NCI-H1105 (cell line): ENCODE measurements at places on chromosomes 2 and 18.

GRCh38 chr2:84879584-84880394, 1.1 kb downstream of the TRABD2A start:
- DNase-seq, result no peak

GRCh38 chr18:59298871-59299270, 19.6 kb downstream of the CPLX4 start:
- no peak for DNase-seq

DNA sequence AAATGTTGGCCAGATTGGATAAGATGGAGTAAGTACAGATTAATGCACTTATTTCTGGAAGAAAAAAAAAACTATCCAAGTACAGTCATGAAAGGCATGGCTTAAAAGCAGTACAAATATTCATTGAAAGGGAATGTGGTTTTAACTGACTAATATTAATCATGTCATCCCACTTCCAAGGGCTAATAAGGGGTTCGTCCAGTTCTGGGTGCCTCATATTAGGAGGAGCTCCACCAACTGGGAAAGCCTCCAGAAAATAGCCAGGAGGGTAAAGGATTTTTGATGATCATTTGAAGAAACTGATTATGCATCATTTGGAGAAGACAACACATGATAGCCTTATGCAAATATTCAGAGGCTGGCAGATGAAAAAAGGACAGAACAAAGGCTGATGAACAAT, 115.2 kb upstream of the ARL5A start:
- no peak for DNase-seq

DNA sequence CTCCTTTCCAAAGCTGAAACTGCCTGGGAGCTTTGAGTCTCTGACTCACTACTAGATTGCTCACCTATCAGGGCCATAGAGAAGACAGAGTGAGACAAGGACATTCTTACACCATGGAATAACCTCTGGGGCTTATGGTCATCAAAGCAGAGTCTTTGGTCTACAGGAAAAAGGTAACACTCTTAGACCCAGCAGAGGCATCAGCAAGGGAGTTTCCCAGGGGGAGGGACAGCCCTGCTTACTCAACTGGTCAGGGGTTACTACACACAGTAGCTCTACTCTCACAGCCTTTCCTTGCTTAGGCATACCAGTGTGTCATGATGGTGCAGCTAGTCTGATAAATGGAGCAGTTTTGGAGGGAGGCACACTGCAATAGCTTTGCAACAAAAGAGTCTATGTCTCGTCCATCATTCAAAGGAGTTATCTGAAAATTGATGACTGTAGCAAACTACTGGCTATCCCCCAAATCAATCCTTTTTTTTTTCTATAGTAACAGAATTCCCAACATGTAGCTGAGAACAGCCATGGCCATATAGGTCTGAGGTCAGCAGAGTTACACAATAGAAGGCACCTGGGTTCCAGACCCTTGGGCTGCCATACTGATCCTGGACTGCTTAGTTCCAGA, 22.4 kb upstream of the CD28 start:
- DNase-seq, result no peak

DNA sequence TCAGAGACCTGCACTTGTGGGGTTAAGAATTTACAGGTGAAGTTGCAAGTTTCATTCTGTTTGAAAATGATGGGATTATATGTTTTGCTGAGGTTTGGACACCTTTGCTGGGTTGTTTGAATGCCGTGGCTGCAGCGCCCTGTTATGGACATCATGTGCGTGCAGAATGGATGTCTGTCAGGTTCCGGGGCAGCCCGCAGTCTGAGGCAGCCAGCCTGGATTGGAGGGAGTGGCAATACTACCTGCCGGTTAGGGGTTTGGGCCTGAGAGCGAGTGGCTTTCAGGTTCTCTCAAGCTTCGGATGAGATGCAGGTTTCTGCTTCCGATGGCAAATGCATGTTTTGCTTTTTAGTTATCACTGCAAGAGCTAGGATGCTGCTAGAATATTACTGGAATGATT, 1.1 kb downstream of the CASP8 start:
- DNase-seq, result no peak

- no peak for DNase-seq
These were observed 2.5 kb upstream of the EGR4 start for GRCh38 chr2:73295751-73296400.
